ENCODE measurements at places on chromosomes 6 and 20.

DNA sequence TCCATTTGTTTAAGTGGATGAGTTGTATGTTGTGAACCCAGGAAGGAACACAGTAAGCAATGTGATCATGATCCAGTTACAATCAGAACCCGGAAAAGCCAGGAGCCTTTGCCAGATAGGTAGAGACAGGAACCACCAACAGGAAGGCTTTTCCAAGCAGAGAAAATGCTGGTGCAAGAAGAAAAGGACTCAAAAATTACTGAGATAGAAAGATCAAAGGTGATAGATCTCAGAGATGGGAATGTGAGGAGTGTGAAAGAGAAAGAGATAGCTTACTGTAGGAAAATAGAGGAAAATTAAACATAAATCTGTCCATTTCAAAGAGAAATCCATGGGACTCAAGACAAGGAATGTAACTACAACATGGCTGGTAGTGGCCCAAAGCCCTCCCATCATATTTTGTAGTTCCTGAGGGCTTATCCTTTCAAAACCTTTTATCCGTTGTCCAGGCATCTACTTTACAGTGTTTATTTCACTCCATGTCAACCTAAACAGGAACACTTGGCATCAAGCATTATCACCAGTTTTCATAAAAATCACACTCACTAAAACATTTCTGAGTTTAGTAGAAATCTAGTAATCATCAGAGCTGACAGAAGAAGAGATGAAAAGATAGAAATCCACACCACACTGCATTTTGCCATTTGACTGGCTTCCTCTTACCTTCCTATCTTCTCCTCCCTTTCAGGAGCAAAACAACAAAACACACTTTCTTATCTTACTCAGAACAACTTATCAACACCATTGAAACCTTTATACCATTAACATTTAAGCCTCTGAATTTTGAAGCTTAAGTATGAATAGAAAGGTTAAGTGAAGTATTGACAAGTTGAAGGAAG is 44.5 kb upstream of the STXBP5 start:
- no peak for DNase-seq

DNA sequence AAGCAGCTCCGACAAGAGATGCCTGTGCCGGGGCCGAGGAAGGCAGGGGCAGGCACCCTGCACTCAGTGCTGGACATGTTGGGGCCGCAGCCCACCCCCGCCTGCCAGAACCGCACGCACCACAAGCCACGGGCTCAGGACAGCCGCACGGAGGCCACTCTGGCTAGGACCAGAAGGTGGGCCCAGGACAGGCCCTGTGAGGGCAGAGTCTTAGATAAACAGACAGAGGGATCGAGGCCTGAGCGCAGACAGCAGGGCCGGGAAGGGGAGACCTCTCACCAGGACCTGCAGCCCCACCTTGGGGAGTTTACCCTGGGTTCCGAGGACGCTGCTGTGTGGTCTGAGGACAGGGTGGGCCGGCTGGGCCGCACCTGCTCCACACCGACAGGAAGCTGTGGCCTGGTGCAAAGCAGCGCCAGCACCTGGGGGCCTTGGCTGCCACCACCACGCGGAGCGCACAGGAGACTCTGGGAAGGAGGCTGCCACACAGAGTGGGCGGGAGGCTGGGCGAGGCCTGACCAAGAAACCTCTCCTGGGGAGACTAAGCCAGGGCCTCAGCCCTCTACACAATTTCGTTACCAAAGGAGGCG is 32.0 kb downstream of the KCNQ2 start:
- no peak for DNase-seq

- DNase-seq: no peak
Observed at GRCh38 chr20:9200196-9200595, 131.3 kb downstream of the PLCB4 start.

GRCh38 chr6:159639721-159640120 is 53.3 kb downstream of the SOD2 start:
- no peak for DNase-seq

All from NCI-H446 treated with DMSO at 0.1 percent for 48 hours (cell line).